ENCODE measurements at places on chromosomes 4 and X.

- no peak for DNase-seq
Observed at GRCh38 chr4:81173213-81173612, 41.8 kb downstream of the PRKG2 start.

DNA sequence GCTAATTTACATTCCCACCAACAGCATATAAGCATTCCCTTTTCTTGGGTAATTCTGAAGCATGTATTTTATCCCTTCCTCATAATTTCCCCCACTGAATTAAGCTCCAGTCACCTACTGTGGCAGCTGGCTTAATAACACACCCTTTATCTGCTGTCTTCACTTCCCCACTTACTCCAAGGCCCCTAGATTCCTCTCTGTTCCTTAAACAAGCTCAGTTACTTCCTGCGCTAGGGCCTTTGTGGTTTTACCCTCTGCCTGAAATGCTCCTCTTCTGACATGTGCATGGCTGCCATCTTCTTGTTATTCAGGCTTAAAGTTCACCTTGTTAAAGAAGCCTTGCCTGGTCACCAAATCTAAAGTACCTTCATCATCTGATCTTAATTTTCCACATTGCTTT, 47.2 kb upstream of the RPS6KA3 start:
- DNase-seq, result no peak

- no peak for DNase-seq
Observed at GRCh38 chr4:122744229-122744628, 11.7 kb downstream of the BBS12 start.

DNA sequence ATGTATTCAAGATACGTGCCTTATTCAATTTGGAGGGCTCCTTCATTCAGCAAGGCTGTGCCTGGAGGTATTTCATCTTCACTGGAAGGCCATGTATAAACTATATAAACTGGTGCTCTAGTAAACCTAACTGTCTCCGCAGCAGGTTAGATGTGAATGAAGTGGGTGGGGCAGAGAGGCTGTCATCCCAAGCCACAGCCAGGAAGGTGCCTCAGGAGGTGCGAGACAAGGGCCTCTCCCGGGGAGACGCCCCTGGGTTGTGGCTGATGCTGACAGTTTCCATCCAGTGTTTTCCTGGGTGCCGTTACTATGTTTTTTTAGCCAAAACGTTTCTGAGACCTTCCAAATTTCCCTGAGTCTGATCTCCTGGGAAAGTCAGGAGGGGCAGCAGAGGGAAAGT, 221.5 kb upstream of the RPL34 start:
- no peak for DNase-seq

GRCh38 chrX:40105835-40106675, 8.3 kb upstream of the BCOR start:
- DNase-seq, result peak; percentile 78
